RCC 7860 (cell line): ENCODE measurements at places on chromosomes 2 and 18.
A peak's percentile ranks its signal among the peaks of the same experiment; 100 is the strongest.

- no peak for DNase-seq
Measured at GRCh38 chr2:189613650-189614420, 33.2 kb upstream of the SLC40A1 start.

GRCh38 chr2:25788457-25788856 lies 89.8 kb downstream of the ASXL2 start:
- no peak for DNase-seq

DNA sequence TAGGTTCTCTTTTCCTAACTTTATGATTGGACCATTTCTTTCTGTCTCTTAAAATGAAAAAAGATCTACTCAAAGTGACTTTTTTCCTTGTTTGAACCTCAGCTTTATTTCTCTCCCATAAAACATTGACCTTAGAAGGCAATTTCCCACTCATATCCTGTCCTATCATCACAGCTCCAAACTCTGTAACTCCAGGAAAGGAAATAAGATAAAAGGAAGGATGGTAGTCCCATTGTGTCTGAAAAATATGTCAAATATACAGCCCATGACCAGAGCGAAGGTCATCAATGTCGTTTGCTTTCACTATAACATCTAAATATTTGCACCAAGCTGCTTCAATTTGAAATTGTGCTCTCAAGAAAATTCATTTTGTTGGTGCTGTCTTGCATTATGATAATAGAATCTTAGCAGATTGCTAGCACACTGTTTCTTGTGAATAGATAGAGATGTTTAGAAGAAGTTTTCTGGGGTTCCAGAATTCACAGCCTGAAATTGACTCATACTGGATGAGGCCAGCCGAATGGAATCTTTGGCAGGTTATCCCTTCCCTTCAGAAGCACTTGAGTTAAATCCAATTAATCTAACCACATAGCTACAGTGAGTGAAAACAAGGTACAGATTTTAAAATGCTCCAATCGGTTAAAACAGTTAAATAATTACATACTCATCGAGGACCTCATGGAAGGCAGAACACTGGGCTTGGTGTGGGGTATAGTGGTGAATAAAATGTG lies 95.1 kb downstream of the CRIM1 start:
- DNase-seq, result peak; percentile 85

GRCh38 chr2:46535360-46535759 lies 56.0 kb downstream of the TMEM247 start:
- no peak for DNase-seq

- no peak for DNase-seq
Measured at GRCh38 chr2:144597894-144598593, 78.1 kb upstream of the ZEB2 start.

DNA sequence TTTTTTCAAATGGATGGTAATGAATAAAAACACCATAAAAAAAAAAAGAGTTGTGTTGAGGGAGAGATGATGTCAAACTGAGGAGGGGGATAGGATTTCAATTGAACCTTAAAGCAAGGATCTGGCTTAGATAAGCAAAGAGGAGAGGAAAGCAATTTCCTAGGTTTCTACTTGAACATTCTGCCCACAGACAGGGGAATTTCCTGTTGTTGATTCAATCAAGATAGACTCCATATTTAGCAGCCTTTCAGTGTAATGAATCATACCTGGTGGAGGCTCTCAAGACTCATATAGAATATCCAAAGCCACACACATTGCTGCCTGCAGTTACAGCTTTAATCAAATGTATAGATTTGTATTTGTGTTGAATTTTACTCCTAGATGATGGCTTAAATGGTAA lies 294.4 kb upstream of the PIK3C3 start:
- no peak for DNase-seq

GRCh38 chr18:32355896-32356295 lies 114.8 kb downstream of the GAREM1 start:
- no peak for DNase-seq
